ENCODE measurements at places on chromosomes 3 and 15.
A peak's percentile ranks its signal among the peaks of the same experiment; 100 is the strongest.

DNA sequence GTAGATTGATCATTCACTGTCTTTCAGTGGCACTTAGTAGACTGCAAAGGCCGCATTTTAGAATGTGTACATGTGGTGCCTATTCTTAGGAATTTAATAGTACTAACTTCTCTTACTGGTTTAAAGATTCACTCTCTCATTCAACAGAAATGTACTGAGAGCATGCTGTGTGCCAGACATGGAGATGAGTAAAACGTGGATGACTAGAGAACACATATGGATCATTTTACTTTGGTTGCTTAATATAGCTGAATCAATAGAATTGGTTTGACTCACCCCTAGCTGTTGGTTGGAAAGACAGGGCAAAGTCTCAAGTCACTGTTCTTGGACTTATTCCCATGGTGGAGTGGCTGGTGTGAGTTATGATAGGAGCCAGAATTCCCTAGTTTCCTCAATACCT is 109.1 kb upstream of the TNFAIP8L3 start:
- DNase-seq: no peak

- no peak for DNase-seq
Measured at GRCh38 chr3:2099779-2100191, 1.1 kb downstream of the CNTN4 start.

DNA sequence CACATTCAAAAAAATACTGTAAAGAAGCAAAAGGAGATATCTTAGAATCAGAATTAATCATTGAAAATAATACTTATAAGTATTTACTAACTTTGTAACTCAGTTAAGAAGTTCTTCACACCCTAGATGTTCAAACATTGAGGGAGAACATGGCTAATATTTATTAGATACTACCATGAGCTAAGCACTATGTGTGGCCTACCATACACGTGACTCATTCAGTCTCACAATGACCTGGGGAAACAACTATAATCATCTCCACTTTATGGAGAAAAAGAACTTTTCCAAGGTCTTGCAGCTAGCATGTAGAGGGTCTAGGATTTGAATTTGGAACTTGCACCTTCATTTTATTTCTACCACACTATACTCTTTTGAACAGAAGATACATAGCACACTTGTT is 361.9 kb upstream of the CFAP20DC start:
- no peak for DNase-seq

- DNase-seq: no peak
Measured at GRCh38 chr15:78509726-78510312, 2.4 kb downstream of the HYKK start.

GRCh38 chr3:25663869-25664811 is 567 bp downstream of the TOP2B start:
- DNase-seq: peak; percentile 65

- no peak for DNase-seq
Measured at GRCh38 chr3:138023754-138024153, 13.8 kb downstream of the CLDN18 start.

DNA sequence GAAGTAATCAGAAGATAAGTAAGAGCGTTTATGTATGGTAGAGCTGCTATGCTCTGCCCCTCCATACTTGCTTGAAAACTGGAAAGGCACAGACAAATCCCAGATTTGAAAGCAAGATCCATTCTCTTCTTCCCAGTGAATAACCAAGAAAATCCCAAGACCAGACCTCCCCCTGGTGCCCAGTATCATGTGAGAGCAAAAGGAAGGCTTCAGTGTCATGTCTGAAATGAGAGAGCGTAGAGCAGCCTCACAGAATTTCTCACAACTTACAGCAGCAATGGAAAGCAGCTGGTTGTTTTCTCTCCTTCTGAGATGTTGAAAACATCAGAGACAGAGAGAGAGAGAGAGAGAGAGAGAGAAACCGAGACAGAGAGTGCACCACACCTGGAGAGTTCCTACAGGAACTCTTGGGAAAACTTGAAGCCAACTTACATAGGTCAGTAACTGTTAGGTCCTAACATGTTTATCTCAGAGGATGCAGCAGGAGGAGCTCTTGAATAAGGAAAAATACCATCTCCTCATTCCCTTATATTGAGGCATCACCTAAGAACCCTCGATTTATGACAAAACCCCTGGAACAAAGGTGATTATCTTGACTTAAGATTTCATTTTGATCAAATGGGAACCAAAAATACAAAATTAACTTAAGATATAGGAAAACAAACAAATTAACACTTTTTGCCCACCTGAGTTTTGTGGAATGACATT is 273.3 kb downstream of the NSUN3 start:
- no peak for DNase-seq

GRCh38 chr3:27623085-27623753 is 98.9 kb downstream of the EOMES start:
- DNase-seq: no peak

GRCh38 chr3:141326626-141327025 is 41.7 kb upstream of the ZBTB38 start:
- no peak for DNase-seq

DNA sequence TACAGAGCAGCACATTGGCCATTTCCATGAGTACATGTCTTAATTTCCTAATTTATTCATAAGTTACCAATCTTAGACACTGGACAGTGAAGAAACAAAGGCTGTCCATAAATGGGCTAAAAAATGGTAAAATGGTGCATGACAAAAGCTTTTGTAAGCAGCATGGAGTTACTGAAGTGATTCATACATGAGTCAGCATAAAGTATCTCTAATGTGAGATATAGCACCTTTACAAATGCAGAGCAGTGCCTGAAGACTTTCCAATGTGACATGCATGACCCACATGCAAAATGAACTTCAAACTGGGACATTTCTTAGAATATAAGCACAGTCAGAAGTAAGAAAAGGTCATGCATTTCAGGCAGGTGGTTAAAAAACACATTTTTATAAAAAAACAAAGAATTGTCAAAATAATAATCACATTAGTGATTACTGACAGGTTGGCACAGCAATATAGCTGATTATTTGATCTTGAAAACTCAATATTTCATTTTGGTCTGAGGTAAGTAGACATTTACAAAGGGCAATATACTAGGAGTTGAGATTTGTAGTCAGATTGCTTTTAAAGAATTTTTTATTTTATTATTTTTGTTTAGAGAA is 299.3 kb downstream of the PLCL2 start:
- no peak for DNase-seq

- no peak for DNase-seq
Measured at GRCh38 chr3:114496874-114497273, 203.0 kb downstream of the TIGIT start.

- no peak for DNase-seq
Measured at GRCh38 chr3:43201581-43201980, 84.8 kb upstream of the SNRK start.

GRCh38 chr15:77225088-77225487 is 154.2 kb upstream of the TSPAN3 start:
- no peak for DNase-seq

DNA sequence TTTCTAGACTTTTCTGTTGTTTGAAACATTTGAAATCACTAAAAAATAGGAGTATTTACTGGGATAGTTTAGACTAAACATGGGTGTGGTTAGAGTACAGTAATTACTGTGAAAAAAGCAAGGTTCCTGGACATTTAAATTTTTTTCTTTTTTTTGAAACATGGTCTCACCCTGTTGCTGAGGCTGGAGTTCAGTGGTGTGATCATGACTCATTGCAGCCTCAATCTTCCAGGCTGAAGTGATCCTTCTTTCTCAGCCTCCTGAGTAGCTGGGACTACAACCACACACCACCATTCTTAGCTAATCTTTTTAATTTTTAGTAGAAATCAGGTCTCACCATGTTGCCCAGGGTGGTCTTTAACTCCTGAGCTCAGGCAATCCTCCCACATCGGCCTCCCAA is 20.4 kb upstream of the CELF6 start:
- no peak for DNase-seq

- DNase-seq: no peak
Measured at GRCh38 chr3:149581681-149582370, 76.0 kb downstream of the WWTR1 start.

DNA sequence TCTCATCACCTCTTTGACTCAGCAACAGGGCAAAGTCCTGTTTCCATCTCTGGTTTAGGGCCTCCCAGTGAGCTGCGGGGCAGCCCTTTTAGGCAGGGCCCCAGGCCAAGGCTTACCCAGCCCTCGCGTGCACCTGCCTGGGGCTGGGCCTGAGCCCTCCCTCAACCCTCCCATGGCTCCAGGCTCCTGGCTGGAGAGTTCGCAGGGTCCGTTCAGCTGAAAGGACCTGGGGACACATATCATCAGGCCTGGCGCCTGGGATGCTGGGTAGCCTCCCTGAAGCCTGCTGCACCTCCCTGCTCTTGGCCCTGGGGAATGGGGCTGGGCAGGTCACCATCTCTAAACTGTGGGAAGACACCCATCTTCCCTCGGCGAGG is 29.7 kb downstream of the HDAC11 start:
- no peak for DNase-seq

DNA sequence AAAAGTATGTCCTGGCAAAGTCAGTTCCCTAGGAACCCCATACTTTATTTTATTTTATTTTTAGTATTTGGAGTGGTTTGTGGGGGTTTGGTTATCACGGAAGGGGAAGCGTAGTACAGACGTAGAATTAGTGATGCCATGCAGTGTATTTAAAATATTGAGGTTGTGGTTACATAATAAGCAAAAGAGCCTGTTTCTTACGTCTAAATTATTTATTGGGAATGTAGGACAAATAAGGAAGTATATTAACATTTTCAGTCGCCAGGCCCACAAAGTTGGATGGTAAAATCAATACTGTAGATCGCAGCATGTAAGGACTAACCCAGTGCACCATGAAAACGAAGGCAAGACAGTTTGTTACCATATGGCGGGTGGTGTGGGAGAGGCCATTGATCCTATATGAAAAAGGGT is 558 bp downstream of the DTWD1 start:
- DNase-seq: no peak

- no peak for DNase-seq
Measured at GRCh38 chr3:143881095-143881494, 32.8 kb upstream of the SLC9A9 start.

DNA sequence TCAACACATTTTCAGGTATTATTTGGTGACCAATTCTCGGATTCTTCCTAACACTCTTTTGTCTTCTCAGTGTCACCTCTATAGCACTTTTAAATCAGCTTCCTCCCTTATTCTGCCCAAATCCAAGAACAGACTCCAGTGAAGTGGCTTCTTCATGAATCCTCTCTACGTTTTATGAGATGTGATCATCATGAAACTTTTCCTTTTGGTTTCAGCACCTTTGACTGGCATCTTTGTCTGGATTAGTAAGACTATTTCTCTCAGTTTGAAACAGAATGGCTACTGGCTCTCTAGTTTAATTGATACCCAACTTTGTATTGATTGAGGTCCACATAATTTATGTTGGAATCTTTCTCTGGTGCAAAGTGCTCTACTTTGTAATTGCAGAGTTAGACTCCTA is 45.6 kb downstream of the CMC1 start:
- no peak for DNase-seq

GRCh38 chr3:191342411-191342810 is 12.1 kb upstream of the UTS2B start:
- DNase-seq: no peak

DNA sequence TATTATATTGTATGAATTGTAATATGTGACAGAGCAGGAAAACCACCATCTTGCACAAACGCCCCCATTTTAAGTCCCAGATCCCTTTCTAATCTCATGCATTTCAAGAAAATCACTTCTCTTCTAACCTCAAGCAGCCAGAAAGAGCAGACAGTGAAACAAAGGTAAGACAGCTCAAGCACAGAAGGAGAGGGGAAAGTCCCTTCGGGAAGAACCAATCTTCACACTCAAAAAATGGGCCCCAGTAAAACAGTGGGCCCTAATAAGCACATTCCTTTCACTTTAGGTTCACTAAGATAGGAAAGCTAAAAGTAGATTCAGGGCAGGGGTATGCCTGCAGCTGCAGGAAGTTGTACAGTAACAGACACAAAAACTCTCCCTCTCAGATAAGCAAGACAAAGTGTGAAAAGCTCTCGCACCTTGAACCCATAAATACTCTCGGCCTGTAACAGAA is 1268.7 kb downstream of the SI start:
- DNase-seq: no peak

DNA sequence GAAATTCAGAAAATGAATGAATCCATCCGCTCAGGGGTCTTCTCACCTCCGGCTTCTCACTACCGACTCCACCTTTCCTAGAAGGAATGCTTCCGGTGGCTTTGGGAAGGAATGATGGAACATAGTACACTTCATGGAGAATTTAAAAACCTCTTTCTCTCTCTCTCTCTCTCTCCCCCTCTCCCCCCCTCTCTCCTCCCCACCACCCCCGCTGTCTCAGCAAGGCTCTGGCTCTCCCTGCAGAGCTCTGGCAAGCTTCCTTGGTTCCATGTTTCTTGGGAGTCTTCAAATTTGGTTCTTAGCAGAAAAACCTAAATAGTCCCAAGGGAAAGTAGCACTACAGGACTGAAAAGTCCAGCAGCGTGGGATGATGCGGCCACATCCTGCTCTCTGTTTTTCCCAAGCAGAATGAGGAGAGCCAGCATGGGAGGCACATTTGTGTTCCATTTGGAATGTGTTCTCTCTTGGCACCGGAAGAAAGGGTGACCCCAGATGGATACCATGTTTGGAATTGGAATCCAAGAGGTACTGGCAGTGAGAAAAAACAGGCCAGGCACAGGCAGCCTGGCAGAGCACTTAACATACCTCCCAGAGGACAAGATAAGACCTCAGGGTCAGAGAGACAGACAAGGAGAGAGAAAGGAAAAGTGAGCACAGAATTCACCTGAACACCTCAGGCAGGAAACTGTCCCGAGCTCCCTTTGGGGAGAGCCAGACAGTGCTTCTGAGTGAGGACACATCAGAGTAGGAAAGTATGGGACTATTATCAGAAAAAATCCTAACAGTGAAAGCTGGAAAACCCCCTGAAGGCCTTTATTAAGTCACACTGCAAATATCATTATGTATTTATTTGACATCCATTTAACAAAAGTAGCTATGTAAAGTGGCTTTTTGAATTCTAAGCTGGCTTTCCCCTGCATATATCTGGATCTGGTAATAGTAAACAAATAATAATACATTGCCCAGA is at the start of gene POPDC2:
Gene POPDC2, minus strand, starts transcription at position 116 of the 967 bp plus-strand sequence. CDS start 166 bp downstream, outside the sequence.
- DNase-seq: no peak

DNA sequence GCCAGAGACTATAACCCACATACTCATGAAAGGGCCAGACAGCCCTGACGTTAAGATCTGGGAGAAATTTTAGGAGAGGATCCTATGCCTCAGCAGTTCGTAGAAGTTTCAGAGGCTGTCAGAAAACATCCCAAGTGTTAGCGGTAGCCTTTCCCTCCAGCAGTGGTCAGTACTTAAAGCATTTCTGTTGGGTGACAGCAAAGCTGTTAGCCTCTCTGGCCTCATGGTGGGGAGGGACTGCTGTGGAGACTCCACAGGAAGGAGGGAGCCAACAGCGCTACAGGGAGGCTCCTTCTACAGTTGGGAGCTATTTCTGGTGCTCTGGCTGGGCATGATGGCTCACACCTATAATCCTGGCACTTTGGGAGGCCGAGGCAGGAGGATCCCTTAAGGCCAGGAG is 27.4 kb downstream of the IDH2 start:
- no peak for DNase-seq

- no peak for DNase-seq
Measured at GRCh38 chr3:190458040-190458439, 8.3 kb upstream of the TMEM207 start.

DNA sequence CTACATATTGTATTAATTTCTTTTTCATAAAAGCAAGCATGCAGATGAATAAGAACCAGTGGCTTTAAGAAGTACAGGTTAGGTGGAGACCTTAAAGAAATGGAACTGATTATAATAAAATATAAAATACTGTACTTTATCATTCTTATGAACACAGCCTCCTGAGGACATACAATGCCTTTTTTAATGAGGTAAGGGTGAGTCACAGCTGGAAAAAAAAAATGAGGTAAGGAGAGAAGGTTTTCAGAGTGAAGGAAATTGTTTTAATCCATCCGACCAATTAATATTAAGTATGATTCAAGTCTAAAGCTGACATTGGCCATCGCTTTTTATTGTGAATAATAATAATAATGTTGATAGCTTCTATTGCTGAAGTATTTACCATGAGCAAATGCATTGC is 170.3 kb upstream of the SOX2 start:
- DNase-seq: no peak

Data from activated T-helper 1 cell treated with anti-CD3 and anti-CD28 coated beads, Interleukin-2, amount 50 U/mL, for 16 hours (primary cell).